ENCODE measurements at places on chromosomes 12 and 14.

DNA sequence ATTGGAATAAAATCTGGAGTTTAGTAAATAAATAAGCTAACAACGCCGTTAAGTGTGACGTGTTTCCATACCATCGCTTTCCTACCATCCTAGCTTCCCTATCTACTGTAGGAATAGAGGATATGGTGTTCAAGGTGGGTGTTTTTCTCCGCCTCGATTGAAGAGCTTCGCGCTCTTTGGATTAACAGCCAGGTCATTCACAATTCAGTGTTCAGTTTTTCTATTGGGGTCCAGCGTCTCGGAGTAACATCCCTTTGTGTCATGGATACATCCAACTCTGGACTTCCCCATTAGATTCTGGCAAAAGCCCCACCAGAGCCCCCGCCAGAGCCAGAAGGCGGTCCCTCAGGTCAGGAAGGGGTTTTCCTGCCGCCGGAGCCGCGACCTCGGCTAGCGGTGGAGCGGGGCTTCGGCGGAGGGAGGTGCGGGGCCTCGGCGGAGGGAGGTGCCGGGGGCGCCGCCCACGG is 1.2 kb upstream of the SRGAP1 start:
- no peak for DNase-seq

DNA sequence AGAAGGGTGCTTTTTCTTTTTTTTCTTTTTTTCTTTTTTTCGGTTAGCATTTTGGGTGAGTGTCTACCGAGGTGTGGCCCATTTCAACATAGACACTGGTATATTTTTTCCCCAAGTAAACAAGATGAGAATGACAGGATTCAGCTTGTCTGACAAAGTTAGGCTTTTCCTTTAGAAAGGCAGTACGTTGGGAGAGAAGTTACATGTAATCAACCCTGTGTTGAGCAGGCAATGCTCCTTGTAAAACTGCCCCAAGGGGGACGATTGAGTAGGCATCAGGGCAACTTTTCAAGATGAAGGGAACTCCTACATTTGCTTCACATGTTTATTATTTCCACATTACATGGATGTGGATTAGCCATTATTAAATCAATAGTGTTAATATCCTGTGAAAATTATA is 1.7 kb downstream of the EMP1 start:
- no peak for DNase-seq

- no peak for DNase-seq
Measured at GRCh38 chr12:93333828-93334227, 43.9 kb upstream of the NUDT4 start.

DNA sequence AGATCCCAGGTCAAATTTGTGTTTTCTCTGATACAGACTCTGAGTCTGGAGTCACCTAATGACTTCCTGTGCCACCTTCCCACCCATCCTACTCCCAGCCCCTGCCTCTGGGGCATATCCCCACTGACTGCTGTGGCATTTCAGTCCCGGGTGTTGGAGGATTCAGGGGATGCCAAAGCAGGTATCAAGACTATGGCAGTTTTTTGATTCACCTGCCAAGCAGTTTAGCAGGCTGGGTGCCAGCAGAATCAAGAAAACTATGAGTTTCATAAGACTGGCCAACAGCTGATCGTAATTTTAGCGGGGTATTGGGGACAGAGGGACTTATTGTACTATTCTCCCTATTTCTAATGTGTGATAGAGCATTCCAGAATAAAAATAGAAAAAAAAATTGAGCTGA is 4.6 kb downstream of the PLEKHH1 start:
- no peak for DNase-seq

GRCh38 chr12:1820896-1821291 is 529 bp downstream of the LRTM2 start:
- no peak for DNase-seq

DNA sequence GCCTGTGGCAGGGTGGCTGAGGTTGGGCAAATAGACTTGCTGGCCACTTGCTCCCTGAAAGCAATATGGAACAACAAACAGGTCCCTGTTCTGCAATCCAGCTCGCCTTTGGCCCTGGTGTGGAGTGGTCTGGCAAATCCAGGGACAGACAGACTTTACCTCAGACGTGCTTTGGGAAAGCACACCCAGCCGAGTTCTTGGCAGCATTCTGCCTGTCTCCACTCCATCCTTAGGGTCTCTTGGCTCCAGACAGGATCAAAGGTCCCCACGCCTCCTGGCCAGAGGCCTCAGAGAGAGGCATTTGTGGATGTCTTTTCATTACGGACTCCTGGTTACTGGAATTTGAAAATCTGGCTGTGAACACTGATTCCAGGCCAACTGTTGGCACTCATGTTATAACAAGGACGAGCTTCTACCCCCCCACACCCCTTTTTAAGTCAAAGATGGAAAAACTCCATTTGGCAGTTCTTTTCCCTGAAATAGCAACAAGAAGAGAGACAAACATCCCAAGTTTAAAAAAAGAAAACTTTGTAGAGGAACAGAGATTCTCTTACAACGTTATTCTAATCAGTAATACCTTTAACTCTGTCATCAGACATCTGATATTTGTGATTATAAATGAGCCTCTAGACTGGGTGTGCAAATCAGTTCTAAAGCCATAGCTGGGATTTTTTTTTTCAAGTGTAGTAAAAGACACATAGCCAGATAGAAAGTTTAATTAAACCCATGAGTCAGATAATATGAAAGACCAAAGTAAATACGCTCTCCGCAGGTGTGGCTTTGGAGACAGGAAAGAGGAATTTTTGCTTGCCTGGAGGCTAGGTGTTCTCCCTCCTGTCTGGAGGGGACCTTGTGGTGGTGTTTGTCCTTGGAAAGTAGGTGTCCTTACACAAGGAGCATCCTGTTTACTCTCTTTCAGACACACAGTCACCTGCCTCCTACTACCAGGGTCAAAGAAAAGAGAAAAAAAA is 60.7 kb downstream of the GALNT8 start:
- no peak for DNase-seq

GRCh38 chr12:132754160-132754932 is 7.3 kb downstream of the ANKLE2 start:
- DNase-seq = no peak

- DNase-seq = no peak
Measured at GRCh38 chr12:49922349-49923034, 18.8 kb upstream of the FAIM2 start.

DNA sequence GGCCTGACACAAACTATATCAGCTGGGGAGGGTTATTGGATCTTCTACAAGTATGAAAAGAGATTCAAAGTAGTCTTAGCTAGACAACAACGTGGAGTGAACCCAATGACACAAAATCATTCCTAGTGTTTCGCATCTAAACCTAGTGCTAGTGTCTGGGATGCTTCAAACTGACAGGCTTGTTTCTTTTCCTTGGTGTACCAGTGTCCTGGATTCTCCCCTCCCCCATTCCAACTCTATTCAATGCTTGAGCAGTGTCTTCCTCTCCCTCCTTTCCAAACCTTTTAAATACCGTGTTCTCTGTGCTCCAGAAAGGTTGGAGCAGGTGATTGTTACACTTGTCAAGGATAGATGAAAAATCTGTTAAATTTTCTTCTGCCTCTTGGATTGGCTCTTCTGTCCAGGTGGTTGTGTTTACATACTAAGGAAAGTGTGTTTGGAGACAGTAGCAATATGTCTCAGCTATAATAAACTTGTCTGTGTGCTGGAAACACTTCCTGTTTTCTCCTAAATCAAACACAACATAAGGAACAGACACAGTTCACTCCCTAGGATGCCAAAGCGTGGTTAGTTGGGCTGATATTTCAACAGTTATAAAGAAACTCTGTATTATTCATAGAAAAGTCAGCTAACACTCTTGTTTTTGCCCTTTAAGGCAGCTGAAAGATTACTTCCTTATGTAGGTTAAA is 14.4 kb upstream of the GUCY2C start:
- no peak for DNase-seq

- no peak for DNase-seq
Measured at GRCh38 chr12:91654087-91654486, 471.5 kb upstream of the DCN start.

GRCh38 chr12:72295744-72296143 is 23.6 kb downstream of the TRHDE start:
- DNase-seq = no peak

DNA sequence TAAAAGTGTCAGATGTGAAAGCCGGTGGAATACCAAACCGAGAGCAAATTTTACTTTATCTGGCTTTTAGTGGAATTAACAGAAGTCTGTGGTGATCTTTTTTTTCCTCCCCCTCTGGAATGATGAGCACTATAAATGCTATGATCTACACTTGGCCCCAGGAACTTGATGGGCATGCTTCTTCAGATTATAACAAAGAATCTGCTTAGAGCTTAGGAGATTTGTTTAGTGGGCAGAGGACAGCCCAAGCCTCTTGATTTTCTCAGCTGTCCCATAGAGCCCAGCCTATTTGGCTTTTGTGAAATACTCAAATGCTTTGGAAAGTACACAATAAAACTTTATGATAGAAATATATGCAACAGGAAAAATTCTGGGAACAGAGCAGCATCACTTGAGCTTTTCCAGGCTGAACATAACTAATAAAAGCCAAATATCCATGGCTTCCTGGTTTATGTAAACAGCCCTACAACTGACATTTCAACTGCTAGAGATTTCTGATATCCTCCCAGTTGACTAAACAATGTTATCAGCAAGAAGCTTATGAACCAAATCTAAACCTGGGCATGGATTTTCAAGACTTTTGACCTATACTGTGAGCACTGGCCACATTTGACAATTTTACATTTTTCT is 149.6 kb downstream of the PLXNC1 start:
- DNase-seq = no peak

DNA sequence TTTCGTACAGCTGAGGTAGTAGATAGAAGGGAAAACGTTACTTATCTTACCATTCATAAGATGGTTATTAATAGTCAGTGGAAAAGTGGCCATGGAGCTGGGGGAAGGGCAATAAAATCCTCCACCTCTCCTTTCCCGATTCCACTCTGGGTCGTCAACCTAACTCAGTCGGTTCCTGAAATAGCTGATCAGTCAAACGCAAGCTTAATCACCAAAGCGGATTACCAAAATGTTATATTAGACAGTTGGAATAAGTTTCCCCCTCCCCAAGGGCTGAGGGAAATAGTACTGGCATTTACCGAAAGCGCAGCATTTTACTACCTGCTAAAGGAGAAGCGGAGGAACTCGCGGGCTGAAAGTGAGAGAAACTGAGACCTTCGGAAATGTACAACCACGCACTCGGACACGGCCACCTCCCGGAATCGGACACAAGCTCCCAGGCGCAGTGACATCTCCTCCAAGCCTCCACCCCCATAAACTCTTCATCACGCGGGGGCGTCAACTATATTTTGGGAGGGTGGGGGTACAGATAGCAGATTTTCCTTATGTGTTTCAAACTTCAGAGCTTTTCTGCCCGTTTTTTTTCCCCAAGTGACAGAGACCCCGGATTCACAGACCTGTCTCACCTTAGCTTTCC is 1.2 kb downstream of the PPM1H start:
- no peak for DNase-seq

DNA sequence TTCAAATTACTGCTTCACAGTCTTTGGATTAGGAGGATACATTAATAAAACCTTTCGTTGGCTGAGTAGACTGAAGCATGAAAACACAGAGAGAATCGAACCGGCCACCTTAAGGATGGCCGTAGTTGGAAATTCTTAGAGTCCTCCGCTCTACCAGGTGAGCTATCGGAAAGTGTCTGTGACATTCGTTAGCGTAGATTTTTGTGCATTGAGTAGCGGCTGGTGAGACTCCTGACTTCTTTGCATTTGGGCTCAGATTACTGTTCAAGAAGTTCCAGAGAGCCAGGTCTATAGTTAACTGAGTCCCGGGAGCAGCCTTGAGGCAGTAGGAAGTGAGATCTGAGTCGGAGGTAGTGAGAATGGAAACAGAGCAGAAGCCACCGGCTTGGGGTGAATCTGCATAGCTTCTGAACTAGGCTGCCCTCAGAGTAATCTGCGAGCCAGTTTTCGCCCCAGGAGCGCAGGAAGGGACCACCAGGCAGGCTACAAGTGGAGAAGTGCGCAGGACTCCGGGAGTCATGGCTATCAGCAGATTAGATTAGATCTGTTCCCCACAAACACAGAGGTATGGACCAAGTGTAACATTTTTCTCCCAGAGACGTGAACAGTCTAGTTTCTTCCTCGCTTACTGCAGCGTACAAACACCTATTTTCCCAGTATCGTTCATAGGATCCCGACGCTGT is 11.0 kb downstream of the OR6S1 start:
- peak; percentile 47 for DNase-seq

GRCh38 chr14:32421781-32422180 is 92.7 kb downstream of the AKAP6 start:
- no peak for DNase-seq

GRCh38 chr14:68939181-68939892 is 39.8 kb downstream of the ACTN1 start:
- no peak for DNase-seq

DNA sequence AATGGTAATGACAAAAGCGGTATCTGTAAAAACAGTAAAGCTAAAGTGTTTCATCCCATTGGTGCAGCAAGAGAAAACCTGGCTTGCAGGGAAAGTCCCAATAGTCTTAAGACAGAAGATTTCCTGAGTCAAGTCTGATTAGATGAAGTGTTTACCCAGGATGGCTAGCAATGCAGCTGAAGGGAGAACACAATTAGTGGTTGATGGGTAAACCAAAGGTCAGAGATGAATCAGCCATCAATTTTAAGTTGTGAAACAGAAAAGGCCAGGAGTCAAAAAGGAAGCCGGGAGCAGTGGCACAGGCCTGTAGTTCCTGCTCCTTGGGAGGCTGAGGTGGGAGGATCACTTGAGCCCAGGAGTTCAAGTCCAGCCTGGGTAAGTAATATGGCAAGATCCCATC is 52.6 kb downstream of the SEC23A start:
- DNase-seq = no peak

GRCh38 chr12:78797196-78797931 is 67.2 kb upstream of the SYT1 start:
- DNase-seq = no peak

DNA sequence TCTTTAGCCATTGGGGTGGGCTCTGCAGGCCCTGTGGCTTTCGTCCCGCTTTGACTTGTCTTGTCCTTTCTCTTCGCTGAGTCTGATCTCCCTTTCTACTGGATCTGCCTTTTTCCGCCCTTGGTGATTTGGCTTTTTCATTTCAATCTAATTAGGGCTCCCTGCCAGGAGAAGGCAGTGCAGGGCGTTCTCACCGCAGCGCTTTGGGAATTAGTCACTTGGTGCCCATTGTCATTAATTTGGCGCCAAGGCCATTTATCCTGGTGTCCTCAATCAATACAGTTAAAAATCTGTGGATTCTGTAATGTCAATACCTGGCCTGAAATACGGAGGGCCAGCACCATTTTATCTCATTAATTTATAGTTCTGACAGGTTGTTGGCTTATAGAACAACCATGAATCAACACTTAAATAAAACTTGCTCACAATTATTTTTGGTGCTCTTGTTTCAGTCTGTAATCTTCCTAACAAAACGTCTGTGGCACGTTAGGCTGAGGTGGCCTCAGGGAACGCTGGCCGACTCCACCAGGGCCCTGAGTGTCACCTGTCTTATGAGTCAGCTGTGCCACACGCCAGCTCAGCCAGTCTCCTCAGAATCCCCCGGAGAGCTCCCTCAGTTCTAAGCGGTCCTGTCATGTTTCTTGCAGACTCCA is 115.7 kb downstream of the BEGAIN start:
- DNase-seq = no peak
